Ureter (tissue), 1 donor: ENCODE measurements at places on chromosomes 2 and 18. TPM values are rescaled to one million over a fixed set of nuclear protein-coding genes. Genes with fewer than 3 reads are reported as not detected.
A peak's percentile ranks its signal among the peaks of the same experiment; 100 is the strongest.

GRCh38 chr2:38505779-38506178 is 96.9 kb downstream of the HNRNPLL start:
- peak; percentile 69 for DNase-seq

DNA sequence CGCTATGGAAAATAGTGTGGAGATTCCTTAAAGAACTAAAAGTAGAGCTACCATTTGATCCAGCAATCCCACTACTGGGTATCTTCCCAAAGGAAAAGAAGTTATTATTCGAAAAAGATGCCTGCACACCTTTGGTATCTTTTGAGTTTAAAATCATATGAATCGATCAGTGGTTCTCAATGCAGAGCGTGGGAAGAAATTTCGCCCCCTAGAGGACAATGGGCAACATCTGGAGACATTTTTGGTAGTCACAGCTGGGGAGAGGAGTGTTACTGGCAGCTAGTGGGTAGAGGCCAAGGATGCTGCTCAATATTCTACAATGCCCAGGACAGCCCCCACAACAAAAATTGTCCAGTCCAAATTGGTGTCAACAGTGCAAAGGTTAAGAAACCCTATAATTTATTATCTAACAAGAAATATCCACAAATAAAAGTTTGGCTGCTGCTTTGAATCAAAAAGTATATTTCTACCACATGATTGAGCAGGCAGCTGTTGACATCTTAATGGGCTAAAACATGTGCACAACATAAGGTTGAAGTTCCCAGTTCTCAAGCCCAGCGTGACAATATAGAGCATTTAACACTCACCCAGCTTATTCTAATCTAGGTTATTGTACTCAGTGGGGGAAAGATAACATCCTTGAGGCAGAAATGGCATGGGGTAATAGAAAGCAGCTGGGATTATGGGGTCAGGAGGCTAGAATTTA is 425.7 kb downstream of the LRATD1 start:
- no peak for DNase-seq

GRCh38 chr2:191938779-191939178 is 91.9 kb upstream of the CAVIN2 start:
- DNase-seq, result no peak

- no peak for DNase-seq
Measured at GRCh38 chr2:1173528-1173927, 222.9 kb downstream of the SNTG2 start.

DNA sequence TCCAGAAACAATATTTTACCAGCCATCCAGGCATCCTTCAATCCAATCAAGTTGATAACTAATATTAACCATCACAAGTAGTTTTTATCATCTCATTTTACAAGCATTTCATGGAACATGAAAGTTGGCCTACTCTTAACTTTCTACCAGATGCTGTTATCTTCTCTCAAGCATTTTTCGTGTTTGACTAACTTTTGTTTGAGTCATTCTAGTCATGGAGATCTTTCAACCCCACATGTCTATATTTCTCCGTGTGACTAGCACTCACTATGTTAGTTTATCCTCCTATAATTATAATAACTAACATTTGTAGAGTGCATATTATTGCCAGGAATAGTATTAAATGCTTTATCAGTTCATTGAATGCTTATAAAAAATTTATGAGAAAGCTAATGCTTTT is 307.0 kb upstream of the CWC22 start:
- no peak for DNase-seq

GRCh38 chr18:26783170-26783569 is 82.3 kb downstream of the AQP4 start:
- no peak for DNase-seq

DNA sequence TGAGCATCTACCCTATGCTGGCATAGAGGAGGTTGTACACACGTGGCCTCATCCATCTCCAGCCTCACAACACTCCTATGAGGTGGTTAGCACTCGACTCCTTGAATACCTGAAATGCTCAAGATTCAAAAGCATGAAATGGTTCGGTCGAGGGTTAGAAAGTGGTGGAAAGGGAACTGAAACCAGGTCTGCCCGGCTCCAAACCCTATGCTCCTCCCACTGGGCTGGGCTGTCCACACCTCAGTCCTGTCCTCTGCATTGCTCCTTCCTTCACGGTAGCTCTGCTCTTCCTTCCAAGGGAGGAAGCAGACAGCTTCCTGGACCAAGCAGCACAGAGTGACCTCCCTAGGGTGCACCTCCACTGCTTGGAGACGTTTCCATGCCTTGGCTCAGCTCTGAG is 565.2 kb upstream of the ID2 start:
- no peak for DNase-seq

- no peak for DNase-seq
Measured at GRCh38 chr2:212794471-212794870, 255.9 kb upstream of the ERBB4 start.

- DNase-seq, result no peak
Measured at GRCh38 chr2:40173276-40173675, 278.6 kb downstream of the SLC8A1 start.

GRCh38 chr2:216683846-216684245 is 11.5 kb downstream of the IGFBP5 start:
- no peak for DNase-seq

Gene CLEC4F
- total RNA-seq, result 1.2 TPM

Gene EGR4
- total RNA-seq, result not detected

Gene KCNIP3
- 6.2 TPM for total RNA-seq

Gene FBXO36
- 3.4 TPM for total RNA-seq

Gene BCL2
- 13.3 TPM for total RNA-seq

Gene GULP1
- 19.9 TPM for total RNA-seq
